ENCODE measurements at places on chromosomes 13 and 19.

DNA sequence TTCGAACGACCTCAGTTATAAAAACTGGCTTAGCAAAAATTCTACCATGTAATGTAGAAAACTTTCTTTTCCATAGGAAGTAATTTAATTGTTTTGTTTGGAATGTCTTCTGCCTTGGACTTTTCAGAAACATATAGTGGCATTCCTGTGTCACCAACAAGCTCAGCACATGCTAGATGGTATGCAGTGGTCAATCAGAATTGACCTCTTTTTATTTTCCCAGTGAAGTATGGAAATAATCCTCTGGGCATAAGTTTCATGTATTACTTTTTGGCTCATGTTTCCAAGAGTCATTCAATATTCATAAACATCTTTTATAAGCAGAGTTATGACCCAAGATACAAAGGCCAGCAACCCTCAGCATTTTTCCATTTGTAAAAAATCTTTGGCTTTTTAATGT lies 33.6 kb downstream of the NALCN start:
- DNase-seq: no peak

DNA sequence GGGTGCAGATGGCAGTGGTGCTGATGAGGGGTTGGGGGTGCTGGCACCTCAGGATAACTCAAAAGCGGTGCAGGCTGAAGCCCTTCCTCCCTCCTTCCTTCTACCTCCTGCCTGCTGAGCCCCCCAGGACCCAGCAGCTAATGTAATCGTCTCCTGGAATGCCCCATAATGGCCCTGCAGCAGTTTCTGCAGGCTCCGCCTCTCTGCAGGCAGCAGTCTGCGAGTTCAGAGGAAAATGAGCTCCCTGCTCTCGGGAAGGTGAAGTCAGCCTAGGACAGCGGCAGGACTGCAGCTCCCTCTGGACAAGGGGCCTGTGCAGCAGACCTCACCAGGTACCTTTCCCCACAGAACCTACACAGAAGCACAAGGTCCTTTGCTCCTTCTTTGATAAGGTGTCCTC lies 130.9 kb downstream of the ZDHHC20 start:
- DNase-seq: no peak

- DNase-seq: no peak
Measured at GRCh38 chr13:31111136-31111535, 50.6 kb downstream of the HSPH1 start.

DNA sequence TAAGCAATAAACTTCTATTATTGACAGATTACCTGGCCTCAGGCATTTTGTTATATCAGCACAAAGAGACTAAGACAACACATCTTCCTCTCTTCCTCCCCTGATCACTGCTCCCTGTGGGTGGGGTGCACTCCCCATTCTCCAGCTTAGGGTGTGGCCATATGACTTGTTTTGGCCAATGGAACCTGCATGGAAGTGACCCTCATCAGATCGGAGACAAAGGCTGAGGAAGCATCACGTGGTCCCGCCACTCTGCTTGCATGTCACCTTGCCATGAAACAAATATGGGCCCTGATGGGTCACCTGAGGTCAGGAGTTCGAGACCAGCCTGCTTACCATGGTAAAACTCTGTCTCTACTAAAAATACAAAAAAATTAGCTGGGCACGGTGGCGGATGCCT lies 13.7 kb upstream of the CCL25 start:
- DNase-seq: no peak

DNA sequence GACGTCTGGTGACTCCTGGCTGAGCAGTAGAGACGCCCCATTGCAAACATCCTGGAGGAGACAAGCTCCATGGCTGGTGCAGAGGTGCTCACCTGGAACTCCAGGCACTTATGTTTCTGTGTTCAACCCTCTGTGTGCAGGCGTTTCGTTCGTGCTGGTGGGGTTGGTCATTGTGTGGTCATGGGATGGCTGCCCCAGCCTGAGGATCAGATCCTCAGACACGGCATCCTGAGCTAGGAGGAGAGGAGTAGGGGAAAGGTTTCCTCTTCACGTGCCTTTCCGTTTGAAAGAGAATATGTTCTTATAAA lies 87.8 kb downstream of the SIPA1L3 start:
- DNase-seq: no peak

DNA sequence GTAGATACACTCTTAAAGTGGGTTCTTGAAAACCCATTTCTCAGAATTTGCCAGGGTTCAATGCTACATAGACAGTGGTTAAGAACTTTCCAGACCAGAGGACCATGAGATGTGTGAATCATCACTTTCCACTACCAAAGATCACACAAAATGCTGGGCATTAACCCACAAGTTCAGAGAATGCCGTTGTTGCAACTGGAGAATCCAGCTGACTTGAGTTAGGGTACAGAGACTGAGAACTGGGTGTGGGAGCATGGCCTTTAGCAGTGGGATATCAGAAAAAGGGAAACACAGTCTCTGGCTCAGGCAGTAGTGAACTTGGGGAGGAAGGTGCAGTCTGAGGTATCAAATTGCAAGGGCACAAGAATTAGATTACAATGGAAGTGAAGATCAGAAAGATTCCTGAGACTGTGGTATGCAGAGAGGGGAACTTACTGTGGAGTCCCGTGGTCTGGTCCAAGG lies 51.5 kb upstream of the WDFY2 start:
- no peak for DNase-seq

DNA sequence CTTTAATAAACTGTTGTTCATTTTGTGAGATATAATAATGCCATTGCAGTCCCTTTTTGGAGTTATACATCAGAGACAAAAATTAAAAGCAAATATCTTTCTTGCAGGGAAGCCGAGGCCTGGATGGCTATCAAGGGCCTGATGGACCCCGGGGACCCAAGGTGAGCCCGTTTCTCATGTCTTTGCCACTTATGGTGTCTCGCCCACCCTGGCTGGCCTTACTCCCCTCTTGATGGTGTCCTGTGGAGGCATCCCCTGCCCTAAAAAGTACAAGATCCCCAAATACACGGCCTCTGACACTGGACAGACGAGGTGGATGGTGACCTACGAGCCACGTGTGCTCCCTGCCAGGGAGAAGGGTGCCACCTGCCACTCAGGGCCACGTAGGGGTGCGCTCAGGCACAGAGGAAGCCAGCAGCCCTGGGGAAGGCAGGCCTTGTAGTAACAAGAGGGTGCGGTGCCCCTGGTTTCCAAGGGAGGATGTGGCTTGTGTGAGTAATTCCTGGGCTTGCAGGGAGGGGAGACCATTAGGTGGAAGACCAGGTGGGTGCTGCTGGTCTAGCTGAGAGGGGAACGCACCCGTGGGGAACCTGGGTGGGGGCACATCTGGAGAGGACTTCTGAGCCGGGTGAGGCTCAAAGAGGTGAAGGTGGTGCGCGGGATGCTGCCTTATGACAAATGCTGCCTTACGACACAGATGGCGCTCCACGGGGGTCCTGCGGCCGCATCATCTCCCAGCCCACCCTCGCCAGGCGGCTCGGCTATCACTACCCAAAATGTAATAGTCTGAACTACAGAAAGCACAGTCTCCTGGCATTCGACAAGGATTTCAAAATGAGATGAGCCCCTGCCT lies 115.6 kb downstream of the RAB20 start:
- DNase-seq: no peak

DNA sequence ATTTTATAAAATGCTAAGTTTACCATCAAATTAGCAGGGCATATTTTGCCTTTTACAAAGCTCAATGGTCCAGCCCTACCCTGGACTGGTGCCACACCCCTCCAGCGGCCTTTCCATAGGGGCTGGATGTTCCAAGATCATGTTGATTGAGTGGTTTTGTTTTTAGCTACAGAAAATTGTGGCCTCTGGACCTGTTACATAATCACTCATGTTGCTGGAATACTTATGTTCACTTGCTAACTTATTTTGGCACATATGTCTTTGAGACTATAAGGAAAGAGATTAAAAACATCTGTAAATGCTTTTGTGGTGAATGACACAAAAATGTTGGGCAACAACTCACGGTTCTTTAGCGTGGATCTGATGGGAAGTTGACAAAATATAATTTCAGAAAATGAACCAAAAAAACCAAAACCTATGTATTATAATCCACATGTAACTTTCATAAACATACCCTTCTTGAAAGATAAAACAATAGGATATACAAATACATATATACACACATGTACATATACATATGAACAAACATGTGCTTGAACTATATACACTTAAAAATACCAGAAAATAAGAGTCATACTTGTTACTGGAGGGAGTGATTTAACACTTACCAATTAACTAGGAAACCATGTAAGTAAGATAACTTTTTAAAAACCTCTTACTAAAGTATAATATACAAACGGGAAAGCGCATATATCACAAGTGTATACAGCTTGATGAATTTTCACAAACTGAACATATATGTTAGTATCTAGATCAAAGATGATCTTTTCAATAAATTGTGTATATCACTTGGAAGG lies 46.6 kb upstream of the SLC15A1 start:
- no peak for DNase-seq

DNA sequence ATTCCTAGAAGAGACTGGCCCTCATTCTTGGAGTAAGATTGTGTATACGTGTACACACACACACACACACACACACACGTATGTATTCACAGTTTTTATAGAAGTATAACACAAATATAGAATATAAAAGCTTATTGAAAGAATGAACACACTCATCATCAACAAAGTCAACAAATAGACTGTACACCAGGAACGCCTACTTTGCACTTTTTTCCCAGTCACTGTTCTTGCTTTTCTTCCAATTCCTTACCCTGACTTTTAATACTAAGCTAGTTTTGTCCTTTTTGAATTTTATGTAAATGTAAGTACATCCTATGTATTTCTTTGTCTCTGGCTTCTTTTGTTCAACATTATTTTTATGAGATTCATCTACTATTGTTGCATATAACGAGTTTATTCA lies 264.5 kb downstream of the MAB21L1 start:
- no peak for DNase-seq

DNA sequence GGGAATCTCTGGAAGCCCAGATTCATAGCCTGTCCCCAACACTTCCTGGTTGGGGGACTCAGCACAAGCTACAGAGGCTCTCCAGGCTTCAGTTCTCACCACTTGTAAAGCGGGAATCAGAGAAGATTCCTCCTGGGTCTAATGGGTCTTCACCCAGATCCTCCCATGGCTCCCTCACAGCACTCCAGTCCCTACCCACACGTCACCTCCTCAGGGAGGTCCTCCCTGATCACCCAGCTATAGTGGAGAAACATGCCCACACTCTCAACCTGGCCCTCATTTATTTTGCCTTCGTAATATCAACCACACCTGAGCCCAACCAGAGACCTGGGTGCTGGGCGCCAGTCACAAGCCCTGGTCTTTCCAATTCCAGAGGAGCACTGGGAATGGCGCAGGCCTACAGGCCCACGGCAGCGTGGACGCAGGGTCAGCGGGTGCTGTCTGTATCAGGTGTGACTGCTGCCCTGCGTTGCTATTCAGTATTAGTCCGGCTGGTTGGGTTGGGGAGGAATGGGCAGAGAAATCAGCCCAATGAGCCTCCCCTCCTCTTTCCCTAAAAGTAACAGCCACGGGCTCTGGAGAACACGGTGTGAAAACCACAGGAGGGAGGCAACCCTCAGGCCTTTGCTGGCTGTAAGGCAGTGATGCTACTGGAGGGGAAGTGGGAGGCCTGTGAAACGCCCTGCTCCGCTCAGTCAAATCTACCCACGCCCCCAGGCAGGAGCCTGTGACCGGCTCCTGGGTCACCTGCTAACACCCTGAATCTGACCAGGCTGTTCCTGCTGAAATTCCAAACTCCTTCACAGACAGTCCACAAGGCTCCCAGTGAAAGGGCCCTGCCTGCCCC lies 5.2 kb downstream of the AKT2 start:
- DNase-seq: no peak

- no peak for DNase-seq
Measured at GRCh38 chr19:4208385-4209094, 20.8 kb upstream of the EBI3 start.

- DNase-seq: no peak
Measured at GRCh38 chr19:1843646-1844394, 4.5 kb downstream of the REXO1 start.

GRCh38 chr19:21322528-21322927 lies 6.7 kb downstream of the ZNF708 start:
- no peak for DNase-seq

DNA sequence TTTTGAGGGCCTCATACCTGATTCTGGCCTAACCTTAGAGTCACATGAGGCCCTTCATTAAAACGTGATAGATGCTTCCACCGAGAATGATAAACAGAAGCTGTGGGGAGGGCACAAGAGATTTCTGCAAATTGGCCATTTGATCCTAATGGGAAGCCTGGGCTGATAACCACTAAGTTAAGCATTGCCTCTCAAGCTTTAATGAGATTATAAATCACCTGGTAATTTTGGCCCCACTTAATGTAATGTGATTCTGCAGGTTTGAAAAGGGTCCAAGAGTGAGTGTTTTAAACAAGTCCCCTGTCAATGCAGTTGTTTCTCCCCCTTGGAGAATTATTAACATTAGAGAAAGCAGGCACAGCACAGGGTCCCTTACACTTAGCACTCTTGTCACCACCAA lies 42.0 kb downstream of the ZNF486 start:
- no peak for DNase-seq

DNA sequence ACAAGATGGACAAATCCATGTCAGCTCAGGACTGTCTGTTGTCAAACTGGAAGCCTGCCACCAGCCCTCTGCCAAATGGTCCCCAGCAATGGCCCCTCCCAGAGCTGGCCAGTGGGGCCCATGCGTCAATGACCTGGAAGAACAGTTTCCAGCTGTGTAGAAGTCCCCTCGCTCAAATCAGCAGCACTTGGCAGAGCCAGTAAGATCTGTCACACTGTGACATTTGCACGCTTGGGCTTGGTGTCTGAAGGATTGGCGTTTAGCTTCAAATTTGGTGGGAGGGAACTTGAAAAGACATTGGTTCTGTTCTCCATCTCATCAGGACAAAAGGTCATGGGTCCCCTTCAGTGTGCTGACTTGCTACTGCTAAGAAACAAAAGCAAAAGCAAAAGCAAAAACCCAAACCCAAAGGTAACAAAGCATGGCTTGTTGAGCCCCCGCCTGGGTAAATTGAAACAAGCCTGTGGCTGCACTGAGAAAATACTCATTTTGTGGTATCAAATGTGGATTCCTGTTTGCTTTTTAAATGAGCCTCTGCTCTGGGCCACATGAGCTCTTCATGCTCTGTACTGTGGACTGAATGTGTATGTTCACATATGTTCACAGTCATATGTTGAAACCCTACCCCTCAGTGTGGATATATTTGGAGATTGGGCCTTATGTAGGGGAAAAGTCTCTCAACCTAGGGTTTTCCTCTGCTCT lies 253.6 kb upstream of the MAB21L1 start:
- peak; percentile 65 for DNase-seq

- no peak for DNase-seq
Measured at GRCh38 chr13:71867131-71867814, at the start of gene DACH1. TSS of gene DACH1 (minus strand) at chr13:71867204.

Measured in vagina (tissue), 2 donors.